ENCODE measurements at places on chromosomes 6 and 20.

DNA sequence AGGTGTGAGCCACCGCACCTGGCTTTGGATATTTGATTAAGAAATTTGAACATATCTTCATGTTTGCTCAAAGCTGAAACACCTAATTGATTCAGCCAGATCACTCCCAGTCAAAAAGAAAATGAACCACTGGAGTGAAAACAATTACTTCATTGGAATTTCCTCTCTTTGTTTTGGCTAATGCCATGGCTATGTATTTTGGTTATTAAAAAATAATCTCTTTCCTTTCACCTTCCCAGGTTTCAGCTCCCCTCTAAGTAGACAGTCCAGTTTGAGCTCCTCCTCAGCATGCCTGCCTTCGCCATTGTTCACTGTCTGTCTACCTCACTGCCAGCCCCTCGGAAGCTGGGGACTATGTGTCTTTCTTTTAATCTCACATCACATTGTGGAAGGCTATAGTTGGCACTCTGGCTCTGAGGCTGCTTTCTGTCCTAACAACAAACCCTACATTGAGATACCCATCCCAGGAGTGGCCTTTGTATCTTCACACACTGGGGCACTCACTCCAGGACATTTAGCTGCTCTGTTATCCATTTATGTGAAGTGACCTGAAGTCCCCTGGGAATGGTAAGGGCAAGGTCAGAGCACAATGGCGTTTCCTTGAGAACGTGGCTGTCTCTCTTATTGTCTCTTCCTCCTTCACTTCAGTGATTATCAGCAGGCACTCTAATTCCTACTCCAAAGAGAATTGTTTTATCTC, 764.0 kb upstream of the CITED2 start:
- no peak for DNase-seq

GRCh38 chr6:53244958-53245357, 96.3 kb upstream of the GCM1 start:
- DNase-seq, result no peak

GRCh38 chr6:143543435-143543834, 31.9 kb upstream of the FUCA2 start:
- no peak for DNase-seq

DNA sequence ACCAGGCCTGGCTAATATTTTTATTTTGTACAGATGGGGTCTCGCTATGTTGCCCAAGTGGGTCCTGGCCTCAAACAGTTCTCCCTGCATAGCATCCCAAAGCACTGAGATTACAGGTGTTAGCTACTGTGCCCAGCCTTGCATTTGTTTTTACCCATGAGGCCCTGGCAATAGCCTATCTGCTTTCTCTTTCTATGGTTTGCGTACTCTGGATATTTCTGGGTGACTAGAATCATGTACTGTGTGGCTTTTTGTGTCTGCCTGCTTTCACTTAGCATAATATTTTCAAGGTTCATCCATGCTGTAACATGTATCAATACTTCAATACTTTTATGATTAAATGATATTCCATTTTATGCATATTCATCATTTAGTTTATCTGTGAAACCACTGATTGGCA, 451.7 kb downstream of the GRIK2 start:
- DNase-seq, result no peak

- no peak for DNase-seq
Measured at GRCh38 chr6:4511641-4512020, 264.6 kb upstream of the CDYL start.

- DNase-seq, result no peak
Measured at GRCh38 chr6:41836660-41837052, 49.2 kb downstream of the TOMM6 start.

- DNase-seq, result no peak
Measured at GRCh38 chr20:2967841-2968240, 75.6 kb upstream of the GNRH2 start.
